Left renal cortex interstitium (tissue), 4 donors: ENCODE measurements at places on chromosomes 2 and 18. TPM values are rescaled to one million over a fixed set of nuclear protein-coding genes. Genes with fewer than 3 reads are reported as not detected.

- peak; percentile 31 for DNase-seq
Observed at GRCh38 chr2:88626171-88627054, 851 bp downstream of the EIF2AK3 start.

Gene PAIP2B
- polyA plus RNA-seq = 17.2 TPM

GRCh38 chr2:228648541-228648940 lies 467.1 kb upstream of the SPHKAP start:
- DNase-seq = no peak

Gene GCG
- not detected for polyA plus RNA-seq

Gene FEV
- 0.13 TPM for polyA plus RNA-seq

GRCh38 chr2:195838002-195838401 lies 181.0 kb downstream of the SLC39A10 start:
- no peak for DNase-seq

DNA sequence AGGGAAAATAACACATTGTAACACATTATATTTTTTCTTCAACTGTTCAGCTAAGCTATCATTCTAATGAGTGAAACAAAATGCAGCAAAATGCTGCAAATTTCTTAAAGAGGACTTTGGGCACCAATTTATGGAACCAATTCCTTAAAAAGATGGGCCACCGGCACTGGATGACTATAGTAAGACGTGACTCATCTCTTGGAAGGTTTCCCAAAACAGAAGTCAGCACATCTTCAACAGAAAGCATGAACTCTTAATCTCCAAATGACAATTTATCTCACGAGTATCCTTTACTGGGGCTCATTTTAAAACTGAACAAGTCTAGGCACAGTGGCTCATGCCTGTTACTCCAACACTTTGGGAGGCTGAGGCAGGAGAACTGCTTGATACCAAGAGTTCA lies 213.4 kb downstream of the CDH20 start:
- no peak for DNase-seq

Gene NGEF
- 2.7 TPM for polyA plus RNA-seq

DNA sequence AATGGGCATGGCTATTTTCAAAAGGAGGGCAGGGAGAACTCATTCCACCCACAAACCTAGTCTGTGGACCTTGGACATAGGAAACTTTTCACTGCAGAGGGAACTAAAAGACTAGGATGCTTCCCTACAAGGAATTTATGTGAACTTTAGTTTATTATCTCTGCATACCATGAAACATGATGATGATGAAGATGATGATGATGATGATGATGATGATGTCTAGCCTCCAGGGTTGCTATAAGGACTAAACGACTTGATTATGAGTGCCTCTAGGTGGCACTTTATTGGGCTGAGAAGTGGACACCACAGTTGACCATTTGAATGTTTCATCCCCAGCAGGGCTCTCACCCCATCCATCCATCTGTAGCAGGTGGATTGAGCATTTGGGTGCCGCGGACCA lies 260.0 kb upstream of the TCF4 start:
- no peak for DNase-seq

Gene RNF125
- polyA plus RNA-seq = 1.9 TPM

Gene LHCGR
- polyA plus RNA-seq = 0.22 TPM

Gene SMARCAL1
- polyA plus RNA-seq = 29.6 TPM

Gene DSC3
- 3.5 TPM for polyA plus RNA-seq

DNA sequence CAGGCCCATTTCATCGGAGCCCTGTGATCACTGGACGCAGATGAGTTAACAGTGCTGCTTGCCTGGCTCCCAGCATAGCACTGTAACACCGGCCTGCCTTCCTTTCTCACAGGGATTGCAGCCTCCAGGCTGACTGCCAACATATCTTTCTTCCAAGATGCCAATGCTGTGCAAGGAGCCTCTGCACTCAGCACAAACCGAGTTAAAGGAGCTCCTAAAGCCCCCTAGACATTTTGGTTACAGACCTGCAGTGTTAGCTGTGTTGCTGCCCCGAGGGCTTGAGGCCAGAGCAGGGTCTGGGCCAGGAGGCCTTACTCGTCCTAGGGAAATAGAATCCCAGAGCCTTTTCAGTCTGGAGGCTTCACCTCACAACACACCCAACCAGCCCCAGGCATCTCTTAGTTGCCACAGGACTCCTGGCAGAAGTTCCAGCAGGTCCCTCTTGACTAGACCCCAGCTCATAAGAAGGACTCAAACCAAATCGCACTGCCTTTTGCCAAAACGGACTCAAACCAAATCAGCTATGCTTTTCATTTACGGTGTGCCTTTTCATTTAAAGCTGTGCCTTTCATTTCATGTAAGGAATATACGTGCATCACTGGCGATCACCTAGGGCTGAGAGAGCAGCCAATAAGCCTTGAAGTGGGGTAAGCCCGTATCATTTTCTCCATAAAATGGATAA lies 58.4 kb upstream of the EML4 start:
- no peak for DNase-seq

Gene ZNF521
- 48.3 TPM for polyA plus RNA-seq

Gene MROH2A
- polyA plus RNA-seq = 0.09 TPM

DNA sequence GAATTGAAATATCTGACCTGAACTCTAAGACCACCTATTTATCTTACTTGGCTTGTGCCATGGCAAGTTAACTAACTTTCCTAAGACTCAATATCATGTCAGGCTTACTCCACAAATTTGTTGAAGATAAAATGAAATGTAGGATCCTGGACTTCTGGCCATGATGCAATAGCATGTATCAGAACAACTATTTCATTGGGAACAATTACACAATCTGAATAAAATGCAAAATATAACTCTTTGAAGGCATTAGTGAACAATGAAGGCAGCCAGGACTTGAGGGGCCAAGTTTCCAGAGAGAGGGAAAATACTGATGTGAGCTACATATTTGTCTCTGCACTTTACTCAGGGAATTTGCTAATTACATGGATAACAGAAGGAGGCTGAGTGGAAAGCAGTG lies 476.5 kb upstream of the ACVR2A start:
- DNase-seq = no peak

Gene TGFA
- polyA plus RNA-seq = 14.9 TPM

Gene WNT6
- 0.13 TPM for polyA plus RNA-seq

- no peak for DNase-seq
Observed at GRCh38 chr2:181857483-181857882, 34.0 kb upstream of the ITPRID2 start.

Gene FOXI3
- polyA plus RNA-seq = 0.17 TPM

GRCh38 chr18:45522371-45522770 lies 92.9 kb upstream of the SLC14A2 start:
- no peak for DNase-seq

DNA sequence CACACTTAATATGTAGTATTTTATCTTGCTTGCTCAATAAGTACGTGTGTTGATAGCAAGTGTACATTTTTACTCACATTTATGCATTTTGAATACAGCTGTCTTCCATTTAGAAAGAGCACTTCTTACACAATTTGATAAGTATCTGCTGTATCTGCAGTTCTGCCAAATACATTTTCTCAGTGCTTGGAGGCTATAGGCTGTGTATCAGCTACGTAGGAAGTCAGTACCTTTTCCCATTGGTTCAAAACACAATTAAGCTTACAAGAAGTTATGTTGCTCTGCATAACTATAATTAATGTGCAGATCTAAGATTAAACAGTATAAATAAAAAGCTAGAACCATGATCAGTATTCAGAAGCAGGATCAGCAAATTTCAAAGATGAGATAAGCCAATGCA lies 503.6 kb upstream of the SMIM21 start:
- DNase-seq = no peak

DNA sequence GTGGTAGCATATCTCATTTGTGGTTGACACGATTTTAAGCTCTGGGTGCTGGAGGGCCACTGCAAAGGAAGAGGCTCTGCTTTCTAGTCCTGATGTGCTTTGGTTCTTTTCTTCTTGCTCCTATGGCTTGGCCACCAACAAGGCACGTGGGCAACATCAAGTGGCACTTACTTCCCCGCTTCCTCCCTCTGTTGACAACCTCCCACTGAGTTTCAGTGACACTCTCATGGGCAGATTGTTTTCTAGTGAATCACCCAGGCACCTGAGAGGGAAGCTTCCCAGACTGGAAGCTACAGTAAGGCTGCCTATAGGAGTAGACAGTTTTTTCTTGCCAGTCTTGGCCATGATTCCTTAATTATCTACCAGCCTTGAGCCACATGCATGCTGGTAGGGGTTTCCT lies 89.0 kb downstream of the NBAS start:
- DNase-seq = no peak

DNA sequence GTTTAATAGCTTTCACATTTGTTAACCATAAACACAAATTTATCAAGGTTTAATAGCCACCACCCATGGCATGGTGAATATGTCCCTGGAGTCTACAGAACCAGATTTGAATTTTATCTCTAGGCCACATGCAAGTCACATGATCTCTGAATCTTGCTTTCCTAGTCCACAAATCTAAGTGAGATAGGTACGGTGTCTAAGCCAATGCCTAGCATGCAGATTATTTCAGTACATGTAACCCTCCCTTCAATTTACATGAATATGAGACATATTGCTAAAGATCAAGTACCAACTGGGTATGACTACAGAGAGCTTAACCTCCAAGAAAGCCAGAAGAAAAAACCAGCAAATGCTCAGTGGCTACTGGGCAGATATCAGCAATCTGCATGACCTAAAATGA lies 10.0 kb downstream of the ZNF24 start:
- no peak for DNase-seq

Gene REV1
- 71.8 TPM for polyA plus RNA-seq

GRCh38 chr2:146135245-146135644 lies 1615.3 kb upstream of the ZEB2 start:
- peak; percentile 36 for DNase-seq

DNA sequence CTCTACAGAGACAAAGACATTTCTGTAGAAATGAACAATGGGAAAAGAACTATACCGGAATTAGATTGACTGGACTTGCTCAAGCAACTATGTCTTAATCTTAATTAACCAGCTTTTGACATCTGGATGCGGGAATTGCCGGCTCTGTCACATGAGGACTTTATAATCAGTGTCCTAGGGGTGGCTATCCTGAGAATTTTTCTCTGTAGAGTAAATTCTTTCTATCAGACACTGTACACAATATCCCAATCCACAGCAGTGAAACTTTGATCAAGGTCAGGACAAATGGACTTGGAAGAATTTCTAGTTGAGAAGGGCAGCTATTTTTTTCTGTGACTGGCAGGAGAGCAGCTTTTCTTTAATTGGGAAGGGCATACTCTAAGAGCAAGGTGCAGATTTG lies 322.1 kb downstream of the HRH4 start:
- DNase-seq = no peak

Gene C2orf80
- polyA plus RNA-seq = not detected

Gene TMEM163
- 2.4 TPM for polyA plus RNA-seq

DNA sequence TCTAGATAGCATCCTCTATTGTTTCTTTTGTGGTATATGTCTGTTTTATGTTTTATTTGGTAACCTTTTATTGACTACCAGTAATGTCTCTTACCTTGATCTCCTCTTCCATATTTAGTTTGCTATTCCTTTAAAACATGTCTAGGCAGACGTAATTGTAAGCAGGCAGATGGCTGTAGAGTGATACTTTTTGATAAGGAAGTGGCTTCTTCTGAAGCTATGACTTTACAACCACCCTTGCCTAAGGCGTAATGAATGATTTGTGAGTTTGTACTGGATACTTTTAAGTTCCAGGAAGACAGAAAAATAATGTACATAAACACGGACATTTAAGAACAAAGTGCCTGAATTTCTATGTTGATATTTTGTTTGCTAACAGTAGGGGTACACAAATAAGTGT lies 85.6 kb downstream of the ZNF804A start:
- DNase-seq = no peak

GRCh38 chr2:140199312-140199711 lies 1419.1 kb upstream of the NXPH2 start:
- DNase-seq = no peak
